ENCODE measurements at places on chromosomes 7 and 10.

- no peak for DNase-seq
Observed at GRCh38 chr7:144842377-144842851, 6.6 kb upstream of the TPK1 start.

DNA sequence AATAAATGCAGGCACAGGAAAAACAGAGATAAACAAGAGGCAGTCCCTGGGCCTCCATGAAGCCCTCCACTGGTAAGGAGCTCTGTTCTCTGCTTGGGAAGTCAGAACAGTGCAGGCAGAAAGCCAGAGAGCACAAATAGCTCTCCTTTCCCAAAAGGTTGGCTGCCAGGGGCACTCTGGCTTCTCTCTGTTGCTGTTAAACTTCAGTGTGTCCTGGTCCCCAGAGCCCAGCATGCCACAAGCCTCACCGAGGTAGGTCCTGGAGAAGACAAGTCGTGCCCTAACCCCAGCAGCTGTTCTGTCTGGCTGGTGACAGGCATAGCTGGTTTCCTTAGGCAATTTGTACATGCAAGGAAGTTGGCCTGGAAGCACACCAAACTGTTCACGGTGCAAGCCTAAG lies 17.3 kb downstream of the SLC16A12 start:
- no peak for DNase-seq

GRCh38 chr7:67856046-67856445 lies 859.4 kb downstream of the TYW1 start:
- DNase-seq, result no peak

- DNase-seq, result no peak
Observed at GRCh38 chr10:121696854-121697253, 98.6 kb upstream of the FGFR2 start.

- no peak for DNase-seq
Observed at GRCh38 chr7:96331233-96331632, 9.3 kb upstream of the SLC25A13 start.

- no peak for DNase-seq
Observed at GRCh38 chr7:43479042-43479441, 103.9 kb upstream of the STK17A start.

DNA sequence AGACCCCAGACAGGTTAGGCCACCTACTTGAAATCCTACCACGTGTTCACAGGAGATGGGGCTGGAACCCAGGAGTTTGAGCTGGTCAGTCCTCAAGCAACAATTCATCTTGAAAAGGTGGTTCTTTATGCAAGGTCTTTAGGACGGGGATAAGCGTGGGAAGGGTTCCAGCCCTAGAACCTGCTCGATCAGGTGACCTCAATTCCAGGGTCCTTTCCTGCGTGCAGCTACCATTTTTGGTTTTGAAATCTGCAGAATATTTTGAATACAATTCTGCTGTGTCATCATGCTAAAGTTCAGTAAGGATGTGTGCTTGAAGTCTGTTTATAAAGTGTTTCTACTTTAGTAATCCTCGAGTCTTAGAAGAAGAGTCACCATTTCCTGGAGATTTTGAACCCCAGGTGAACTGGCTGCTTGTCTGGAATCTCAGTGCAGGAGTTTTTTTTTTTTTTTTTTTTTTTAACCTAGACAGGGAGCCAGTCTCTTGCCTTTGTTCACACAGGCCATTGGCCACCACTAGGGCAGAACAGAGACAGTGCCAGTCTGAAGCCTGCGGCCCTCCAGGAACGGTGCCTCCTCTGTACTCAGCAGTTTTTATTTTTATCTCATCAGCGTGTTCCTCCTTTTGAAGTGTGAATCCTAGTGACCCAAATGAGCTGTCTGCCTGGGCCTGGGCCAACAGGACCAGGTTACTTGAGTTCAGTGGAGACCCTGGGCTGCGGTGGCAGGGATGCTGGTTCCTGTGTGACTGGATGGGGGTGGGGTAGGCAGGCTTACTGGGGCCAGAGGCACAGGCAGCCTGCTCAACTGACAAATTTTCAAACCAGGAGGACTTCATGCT lies 54.6 kb downstream of the EEPD1 start:
- DNase-seq, result no peak

- DNase-seq, result no peak
Observed at GRCh38 chr7:47465191-47465590, 116.7 kb downstream of the TNS3 start.
